ENCODE measurements at places on chromosomes 1 and 21.

- DNase-seq, result no peak
These were observed 296.2 kb downstream of the LMX1A start for GRCh38 chr1:165060285-165060793.

DNA sequence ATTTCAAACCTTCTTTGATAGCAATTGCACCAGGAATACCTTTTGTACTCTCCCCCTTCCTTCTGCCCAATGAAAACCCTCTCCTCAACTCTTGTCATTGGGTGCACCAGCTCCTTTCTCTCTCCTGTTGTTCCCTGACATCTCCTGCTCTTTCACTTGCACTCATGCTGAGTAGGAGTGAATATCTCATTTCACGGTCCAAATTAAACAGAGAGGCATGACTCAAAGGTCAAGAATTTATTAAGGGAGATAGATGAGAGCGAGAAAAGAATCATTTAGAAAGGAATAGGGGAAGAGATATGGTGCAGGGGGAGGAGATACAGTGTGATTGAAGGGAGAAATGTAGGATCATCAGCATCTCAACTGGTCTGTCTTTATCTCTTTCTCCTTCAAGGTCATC, 22.1 kb downstream of the AIM2 start:
- no peak for DNase-seq

- no peak for DNase-seq
These were observed 55.0 kb upstream of the SERBP1 start for GRCh38 chr1:67485046-67485811.

GRCh38 chr1:175873290-175873935, 130.0 kb upstream of the TNR start:
- no peak for DNase-seq

DNA sequence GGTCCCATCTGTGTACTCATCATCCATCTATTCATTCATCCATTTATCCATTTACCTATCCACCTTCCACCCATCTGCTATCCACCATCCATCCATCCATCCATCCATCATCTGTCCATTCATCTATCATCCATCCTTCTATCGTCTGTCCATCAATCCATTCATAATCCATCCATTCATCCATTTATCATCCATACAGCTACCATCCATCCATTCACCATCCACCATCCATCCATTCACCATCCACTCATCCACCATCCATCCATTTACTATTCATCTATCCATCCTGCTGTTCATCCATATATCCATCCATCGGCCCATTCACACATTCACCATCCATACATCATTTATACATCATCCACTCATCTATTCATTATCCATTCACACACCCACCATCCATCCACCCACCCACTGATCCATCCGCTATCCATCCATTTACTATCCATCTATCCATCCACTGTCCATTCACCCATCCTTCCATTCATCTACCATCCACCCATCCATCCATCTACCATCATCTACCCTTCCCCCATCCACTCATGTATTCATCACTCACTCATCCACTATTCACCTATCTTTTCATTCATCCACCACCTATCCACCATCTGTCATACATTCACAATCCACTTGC, 96.4 kb downstream of the TRIM11 start:
- DNase-seq, result no peak
